Daoy (cell line): ENCODE measurements at places on chromosomes 5 and 9. TPM values are rescaled to one million over a fixed set of nuclear protein-coding genes. Genes with fewer than 3 reads are reported as not detected.

GRCh38 chr5:112418659-112419163 is 366 bp downstream of the EPB41L4A start:
- peak; percentile 34 for DNase-seq

DNA sequence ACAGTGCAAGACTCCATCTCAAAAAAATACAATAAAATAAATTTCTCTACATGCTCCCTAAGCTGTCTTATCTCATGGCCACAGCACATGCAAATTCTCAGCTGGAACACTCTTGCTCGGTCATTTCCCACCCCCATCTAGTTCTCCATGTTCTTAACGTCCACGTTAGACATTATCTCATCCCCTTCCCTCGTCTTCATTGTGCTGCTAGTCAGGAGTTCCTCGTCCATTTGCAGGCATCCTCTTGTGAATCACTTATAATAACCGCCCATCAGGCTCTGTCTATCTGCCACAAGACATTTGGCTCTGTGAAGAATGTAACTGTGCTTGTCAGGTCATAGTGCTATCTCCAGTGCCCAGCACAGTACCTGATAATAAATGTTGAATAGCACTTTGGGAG is 32.9 kb upstream of the GOLGA1 start:
- no peak for DNase-seq

The TRPM3 gene
- under 0.01 TPM in 1 of 2 replicates, not detected in the other for total RNA-seq

DNA sequence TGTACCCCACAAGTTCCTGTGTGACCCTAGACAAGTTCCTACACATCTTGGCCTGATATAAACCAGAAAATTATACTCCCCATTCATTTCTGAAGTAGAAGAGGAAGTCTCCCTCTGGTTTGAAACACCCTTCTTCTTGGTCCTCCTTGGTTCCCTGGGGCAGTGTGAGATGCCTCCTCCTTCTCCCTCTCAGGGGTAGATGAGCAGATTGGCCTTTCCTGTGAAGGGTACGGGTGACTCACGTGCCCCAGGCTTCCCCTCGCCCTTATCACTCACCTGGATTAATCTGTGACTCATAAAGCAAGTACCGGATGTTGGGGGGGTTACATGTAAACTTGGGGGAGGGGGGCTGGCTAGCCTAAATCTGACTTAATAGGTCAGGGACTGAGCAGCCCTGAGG is 11.1 kb upstream of the AQP3 start:
- peak; percentile 79 for DNase-seq

DNA sequence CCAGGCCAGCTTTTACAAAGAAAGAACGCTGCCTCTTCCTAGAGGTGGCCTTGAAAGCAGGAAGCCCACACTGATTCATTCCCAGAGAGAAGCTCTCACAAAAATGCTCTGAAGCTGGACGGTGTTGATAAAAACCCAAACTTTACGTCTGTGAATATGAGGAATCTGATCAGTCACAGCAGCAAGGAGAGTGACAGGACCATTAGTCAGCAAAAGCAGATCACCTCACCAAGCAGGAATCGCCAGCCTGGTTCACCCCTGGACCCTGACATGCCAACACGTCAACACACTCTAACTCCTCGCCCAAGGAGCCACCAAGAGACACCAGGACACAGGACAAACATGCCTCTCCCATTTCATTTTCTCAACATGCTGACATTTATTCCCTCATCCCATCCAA is 70.6 kb upstream of the ZNF622 start:
- DNase-seq = peak; percentile 21

The ORM2 gene
- total RNA-seq = not detected in 2 replicates

The ZNF608 gene
- 19.1 and 21.7 TPM in 2 replicates for total RNA-seq

The PIP5KL1 gene
- total RNA-seq = 0.18 and 0.51 TPM in 2 replicates

The UIMC1 gene
- 34.5 and 39.7 TPM in 2 replicates for total RNA-seq

DNA sequence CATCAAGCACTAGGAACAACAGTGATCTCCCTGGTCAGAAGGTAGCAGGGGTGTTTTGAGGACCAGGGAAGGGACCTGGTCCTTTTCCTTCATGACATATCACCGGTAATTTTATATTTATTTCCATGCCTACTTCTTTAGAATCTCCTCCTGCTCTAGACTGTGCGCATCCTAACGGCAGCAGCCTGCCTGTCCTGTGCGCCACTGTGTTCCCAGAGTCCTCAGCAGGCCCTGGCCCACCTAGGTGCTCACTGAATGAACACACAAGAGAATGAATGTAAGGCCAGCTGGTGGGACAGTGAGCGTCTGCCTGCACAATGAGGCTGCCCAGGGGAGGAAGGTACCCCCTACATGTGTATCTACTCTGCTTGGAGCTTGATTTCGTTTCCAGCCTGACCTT is 51.5 kb downstream of the C5orf15 start:
- no peak for DNase-seq

The CLPTM1L gene
- 176 and 204 TPM in 2 replicates for total RNA-seq

The FAM169A gene
- total RNA-seq = 26.8 and 38.2 TPM in 2 replicates

The GFRA3 gene
- not detected in 2 replicates for total RNA-seq

DNA sequence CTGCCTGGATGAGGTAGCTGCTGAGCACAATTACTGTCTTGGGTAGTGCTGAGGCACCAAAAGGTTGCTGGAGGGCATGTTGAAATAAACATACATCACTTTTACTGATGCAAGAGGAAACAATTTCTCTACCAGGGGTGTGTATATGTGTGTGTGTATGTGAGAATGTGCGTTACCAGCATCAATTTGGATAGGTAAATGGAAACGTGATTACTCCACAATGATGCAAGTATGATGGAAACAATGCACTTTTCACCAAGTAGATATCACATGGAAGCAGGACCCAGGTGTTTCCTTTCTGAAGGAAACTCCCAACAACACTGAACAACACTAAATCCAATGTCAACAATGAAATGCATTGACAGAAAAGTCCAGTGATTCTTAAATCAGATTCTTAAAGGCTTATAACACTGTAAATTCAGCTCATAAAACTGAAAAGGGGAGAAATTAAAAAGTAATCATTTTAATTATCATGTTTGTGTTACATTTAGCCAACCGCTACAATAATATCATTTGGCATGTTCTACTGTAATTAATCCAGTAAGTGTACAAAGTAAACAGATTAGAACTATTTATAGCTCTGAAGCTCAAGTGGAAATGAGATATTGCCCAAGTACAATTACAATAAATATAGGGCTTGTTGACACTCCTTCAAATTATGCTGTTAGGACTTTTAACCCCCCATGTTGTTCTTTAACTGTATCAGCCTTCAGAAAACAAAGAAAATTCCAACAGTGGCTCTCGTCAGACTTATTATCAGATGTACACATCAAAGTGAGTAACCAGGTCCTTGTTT is 25.3 kb downstream of the YIPF5 start:
- DNase-seq = no peak

The PCDHA4 gene
- total RNA-seq = 1.0 and 3.0 TPM in 2 replicates

- DNase-seq = no peak
Observed at GRCh38 chr9:135448663-135449100, 30.9 kb upstream of the PPP1R26 start.

The TICAM2 gene
- 0.30 and 0.40 TPM in 2 replicates for total RNA-seq

The GDA gene
- 1.0 and 3.7 TPM in 2 replicates for total RNA-seq

The ZFP2 gene
- 0.11 TPM in 1 of 2 replicates, not detected in the other for total RNA-seq

DNA sequence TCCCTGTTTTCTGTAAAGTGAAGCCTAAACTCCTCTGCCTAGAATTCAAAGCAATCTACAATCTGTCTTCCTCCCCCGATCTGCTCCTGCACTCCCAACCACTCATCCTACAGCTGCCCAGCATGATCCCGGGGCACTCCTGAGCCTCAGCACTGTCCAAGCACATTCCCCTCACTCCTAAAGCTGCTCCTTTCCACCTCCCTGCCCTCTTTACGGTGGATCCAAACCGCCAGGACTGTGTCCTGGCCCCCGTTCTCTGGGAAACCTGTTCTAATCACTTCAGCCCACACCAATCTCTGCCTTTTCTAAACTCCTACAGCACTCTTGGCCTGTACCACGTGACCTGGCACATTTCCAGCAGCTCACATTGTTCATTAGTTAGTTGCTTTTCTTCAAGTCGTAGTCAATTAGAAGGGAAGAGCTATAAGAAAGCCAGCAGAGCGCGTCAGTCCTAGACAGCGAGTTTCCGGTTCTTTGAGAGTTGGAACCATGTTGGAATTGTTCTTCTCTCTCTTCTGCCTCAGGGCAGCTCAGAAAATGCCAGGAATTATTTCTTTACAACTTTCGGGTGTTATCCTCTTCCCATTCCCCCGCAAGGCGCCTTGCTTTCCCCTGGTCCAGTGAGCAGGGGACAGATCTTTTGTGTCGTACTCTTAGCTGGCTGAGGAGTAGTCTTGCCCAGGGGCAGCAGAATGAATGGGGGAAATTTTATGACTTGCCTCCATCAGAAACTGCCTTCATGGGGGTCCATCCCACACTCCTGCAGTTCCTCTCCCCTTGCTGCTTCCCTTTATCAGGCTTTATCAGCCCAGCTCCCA is 60.7 kb downstream of the NRG2 start:
- peak; percentile 41 for DNase-seq

DNA sequence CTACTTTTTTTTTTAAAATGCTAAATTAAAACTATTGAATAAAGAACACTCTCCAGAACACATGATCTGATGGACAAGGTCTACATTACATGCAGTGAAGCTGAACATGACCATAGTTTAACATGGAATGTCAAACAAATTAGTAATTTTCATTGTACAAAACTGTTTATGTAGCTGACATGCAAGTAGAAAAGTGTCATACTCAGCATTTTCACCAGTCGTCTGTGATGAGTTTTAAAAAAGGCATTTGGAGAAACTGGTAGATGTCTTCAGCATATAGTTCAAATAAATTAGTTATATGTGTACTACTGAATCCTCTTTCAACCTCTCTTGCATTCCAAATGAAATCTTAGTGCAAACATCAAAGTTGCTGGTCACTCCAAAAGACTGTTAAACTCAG is 301.9 kb downstream of the FER start:
- DNase-seq = no peak

GRCh38 chr5:5932824-5933223 is 445.5 kb downstream of the MED10 start:
- DNase-seq = no peak

The PCDHGB6 gene
- total RNA-seq = 1.3 and 2.5 TPM in 2 replicates

The IFNK gene
- not detected in 2 replicates for total RNA-seq

The PCDHGA11 gene
- total RNA-seq = 15.0 TPM in 2 replicates
